Stomach (tissue), 19 donors: ENCODE measurements at places on chromosomes 6 and 20. TPM values are rescaled to one million over a fixed set of nuclear protein-coding genes. Genes with fewer than 3 reads are reported as not detected.

DNA sequence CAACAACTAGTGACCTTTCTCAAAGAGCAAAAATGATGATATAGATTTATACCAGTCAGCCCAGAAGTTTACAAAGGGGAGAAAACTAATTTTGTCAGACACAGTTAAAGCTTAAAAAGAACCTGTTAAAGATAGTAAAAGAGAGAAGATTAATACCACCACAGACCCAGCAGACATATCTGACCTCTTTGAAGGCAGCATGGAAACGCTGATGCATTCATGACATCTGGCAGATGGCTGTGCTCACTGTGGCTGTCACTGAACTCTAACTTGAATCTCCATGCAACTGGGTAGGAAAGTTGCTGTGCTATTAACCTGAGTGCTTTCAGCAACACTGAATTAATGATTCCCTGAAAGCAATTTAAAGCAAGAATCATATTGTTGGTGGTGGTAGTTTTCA lies 159.8 kb upstream of the PRDM1 start:
- DNase-seq: no peak

- DNase-seq: peak; percentile 41
Measured at GRCh38 chr20:63264519-63264918, 8.1 kb upstream of the ARFGAP1 start.

- DNase-seq: peak; percentile 35
Measured at GRCh38 chr6:105452924-105453756, 50.3 kb upstream of the PREP start.

The CTAGE9 gene
- total RNA-seq: not detected

The GSTA2 gene
- total RNA-seq: 6.8 TPM

The SEC23B gene
- total RNA-seq: 26.8 TPM
